ENCODE measurements at places on chromosomes 2 and 18.

DNA sequence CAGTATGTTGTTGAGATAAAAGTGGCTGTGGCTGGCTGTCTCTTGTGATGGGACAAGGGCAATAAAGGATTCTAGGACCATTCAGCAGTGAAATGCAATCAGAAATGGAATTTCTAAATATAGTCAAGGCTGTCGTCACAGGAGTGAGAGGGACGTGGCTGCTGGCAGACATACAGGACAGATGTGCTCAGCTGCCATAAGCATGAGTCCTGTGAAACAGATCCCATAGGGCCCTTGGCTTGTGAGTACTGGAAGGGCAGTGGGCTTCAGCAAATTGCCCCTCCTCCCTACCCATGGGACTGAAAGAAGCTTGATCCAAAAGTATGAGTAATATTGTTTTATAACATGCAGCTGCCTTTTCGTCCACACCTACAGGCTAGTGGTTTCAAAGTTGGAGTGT, 4.2 kb upstream of the CNNM3 start:
- no peak for DNase-seq

DNA sequence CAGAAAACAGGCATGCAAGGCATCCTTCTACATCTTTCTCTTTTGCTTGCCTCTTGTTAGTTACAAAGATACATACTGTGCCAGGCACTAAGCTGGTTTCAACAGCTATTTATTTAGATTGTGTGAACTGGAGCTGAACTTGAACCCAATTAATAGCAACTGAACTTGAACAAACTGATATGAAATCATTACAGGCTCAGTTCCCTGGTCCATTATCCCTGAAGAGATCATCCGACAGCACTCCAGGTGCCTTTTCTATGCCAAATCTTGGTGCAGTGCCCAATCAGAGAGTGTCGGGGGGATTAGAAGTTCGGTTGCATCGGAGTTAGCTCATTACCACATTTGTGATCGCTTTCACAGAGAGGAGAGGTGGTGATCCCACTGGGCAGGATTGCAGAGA, 477.6 kb downstream of the PARD3B start:
- DNase-seq, result no peak

- no peak for DNase-seq
Observed at GRCh38 chr18:79374408-79375171, 21.1 kb upstream of the NFATC1 start.

GRCh38 chr2:203694191-203694590, 12.2 kb upstream of the CD28 start:
- no peak for DNase-seq

DNA sequence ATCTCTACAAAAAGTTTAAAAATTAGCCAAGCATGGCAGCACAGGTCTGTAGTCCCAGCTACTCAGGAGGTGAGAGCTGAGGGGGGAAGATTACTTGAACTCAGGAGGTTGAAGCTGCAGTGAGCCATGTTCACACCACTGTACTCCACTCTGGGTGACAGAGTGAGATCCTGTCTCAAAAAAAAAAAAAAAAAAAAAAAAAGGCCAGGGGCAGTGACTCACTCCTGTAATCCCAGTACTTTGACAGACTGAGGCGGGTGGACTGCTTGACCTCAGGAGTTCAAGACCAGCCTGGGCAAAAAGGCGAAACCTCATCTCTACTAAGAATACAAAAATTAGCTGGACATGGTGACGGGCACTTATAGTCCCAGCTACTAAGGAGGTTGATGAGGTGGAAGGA, 37.0 kb downstream of the PUM2 start:
- no peak for DNase-seq

GRCh38 chr2:40302751-40303325, 149.1 kb downstream of the SLC8A1 start:
- DNase-seq, result no peak

DNA sequence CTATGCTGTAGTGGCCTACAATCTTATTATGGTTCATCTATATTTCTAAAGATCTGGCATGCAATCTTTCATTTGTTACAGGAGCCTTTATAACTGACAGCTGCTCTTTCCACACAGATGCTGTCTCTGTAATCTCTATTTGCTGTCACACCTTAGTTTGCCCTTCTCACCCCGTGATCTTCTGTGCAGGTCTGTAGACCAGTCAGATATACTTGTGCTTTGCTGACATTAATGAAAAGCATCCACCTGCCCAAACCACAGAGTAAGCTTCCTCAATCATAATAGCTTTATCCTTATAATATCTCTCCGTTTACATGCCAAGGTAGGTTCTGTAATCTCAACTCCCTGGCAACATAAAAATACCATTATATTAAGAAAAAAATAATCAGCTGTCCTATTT, 122.4 kb downstream of the GRB14 start:
- DNase-seq, result no peak

GRCh38 chr18:5542515-5543035, 1.2 kb downstream of the EPB41L3 start:
- DNase-seq, result no peak

DNA sequence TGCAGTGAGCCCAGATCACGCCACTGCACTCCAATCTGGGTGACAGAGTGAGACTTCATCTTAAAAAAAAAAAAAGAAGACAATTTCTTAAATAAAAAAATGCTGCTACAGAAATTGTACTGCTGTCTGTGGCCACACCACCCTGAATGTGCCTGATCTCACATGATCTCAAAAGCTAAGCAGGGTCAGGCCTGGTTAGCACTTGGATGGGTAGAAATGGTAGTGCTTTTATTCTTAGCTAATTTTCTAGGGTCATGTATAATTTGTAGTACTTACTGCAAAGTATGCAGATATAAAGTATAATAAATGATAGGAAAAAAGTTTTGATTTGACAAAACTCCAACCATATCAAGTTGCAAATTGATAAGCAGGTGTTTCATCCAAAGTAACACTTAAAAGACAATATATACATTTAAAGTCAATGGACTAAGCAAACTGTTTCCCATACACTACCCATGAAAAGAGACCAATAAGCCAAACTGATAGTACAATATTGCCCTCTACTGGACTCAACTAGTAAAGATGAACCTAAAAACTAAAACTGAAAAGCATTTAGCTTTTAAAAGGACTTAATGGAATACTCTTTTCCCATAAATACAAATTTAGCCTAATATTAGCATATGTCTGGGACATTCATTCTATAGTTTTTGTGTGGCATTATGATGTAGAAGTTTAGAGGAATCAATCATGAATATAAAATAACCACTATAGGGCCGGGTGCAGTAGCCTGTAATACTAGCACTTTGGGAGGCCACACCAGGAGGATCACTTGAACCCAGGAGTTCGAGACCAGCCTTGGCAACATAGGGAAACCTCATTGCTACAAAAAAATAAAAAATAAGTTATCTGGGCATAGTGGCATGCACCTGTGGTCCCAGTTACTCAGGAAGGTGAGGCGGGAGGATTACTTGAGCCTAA, 18.6 kb upstream of the PEX13 start:
- no peak for DNase-seq

DNA sequence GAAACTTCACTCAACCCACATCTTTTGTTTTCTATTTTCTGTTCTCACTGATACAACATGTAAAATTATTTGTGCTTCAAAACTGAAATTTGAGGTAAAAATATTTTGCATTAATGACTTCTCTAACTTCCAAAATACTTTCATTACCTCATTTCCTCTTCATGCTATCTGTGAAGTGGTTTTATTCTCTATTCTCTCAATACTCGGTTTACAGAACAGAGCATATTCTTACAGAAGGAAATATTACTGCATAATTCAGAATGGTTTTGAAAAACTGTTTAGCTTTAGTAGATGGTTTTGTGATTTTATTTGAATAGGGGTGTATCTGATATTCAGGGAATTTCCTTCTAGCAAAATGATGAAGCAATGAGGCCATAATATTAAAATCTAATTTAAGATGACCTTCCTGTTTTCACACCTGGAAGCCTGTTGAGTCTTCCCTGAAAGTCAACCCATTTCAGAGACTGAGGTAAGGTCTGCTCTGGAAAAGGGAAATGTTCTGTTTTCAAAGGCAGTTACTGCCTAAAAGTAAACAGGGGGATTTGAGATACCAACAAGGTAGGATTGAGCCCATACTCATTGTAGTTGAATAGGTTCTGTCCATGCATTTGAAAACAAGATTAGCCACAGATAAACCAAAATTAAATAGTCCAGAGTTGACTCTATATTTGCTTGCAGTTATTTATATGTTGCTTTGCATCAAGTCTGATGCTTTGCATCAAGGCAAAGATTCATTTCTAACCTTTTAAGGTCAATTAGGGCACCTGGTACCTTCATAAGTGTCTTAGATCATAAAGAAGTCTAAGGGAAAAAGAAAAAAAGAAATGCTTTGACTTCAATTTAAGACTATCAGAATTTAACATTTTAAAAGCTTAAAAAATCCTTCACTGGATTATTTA, 50.8 kb upstream of the PEX13 start:
- DNase-seq, result no peak

GRCh38 chr2:172558372-172558771, 2.5 kb downstream of the PDK1 start:
- DNase-seq, result no peak

GRCh38 chr2:66439812-66440542, 5.1 kb downstream of the MEIS1 start:
- no peak for DNase-seq

- no peak for DNase-seq
Observed at GRCh38 chr2:223107825-223108224, 55.8 kb downstream of the KCNE4 start.

GRCh38 chr18:70082430-70082829, 123.1 kb downstream of the RTTN start:
- no peak for DNase-seq

GRCh38 chr2:134657650-134658250, 61.0 kb downstream of the TMEM163 start:
- no peak for DNase-seq

DNA sequence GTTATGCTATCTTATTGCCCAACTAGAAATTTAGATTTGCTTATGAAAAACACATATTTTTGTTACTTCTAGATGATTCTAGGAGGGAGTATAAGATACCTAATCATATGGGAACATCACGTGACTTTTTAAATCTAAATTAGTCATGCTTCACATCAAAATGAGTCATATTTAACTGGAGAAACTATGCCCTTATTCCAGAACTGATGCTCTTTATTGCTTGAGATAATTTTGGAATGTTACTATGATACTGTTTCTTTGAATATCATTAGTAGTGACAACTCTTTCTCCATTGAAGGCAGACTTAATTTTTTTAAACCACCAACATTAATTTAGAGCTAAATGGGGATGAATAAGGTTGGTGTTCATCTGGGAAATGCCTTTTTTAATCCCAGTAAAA, 19.9 kb upstream of the ELAC1 start:
- DNase-seq, result no peak

GRCh38 chr2:200702646-200703118, 109.0 kb upstream of the BZW1 start:
- peak; percentile 60 for DNase-seq

Data from stimulated activated CD8-positive, alpha-beta memory T cell treated with anti-CD3 and anti-CD28 coated beads, Interleukin-7, amount 100 ng/mL, for 48 hours (primary cell).